ENCODE measurements at places on chromosomes 4 and X.
A peak's percentile ranks its signal among the peaks of the same experiment; 100 is the strongest.

GRCh38 chr4:137640838-137641158 lies 108.5 kb upstream of the PCDH18 start:
- no peak for DNase-seq

DNA sequence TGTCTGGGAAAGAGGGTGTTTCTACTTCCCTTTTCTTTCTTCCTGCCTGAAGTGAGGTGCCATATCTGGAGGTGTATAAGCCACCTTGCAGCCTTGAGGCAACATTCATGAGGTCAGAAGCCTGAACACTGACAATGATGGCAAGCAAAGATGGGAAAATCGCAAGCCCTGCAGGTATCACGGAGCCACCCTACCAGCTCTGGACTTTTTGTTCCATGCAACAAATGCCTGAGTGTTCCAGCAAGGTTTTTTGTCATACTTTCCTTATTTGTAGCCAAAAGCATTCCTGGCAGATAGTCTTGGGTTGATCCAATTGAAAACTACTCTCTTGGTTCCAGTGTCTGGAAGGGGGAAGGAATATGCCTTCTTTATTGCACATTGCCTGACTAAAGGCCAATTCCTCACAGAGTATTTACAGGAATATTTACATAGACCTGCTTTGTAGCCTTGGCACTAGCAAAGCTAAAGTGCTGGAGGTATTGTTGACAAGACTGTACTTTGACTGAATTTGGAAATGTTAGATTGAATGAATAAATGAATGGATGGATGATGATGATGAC lies 14.4 kb upstream of the SOD3 start:
- DNase-seq, result no peak

DNA sequence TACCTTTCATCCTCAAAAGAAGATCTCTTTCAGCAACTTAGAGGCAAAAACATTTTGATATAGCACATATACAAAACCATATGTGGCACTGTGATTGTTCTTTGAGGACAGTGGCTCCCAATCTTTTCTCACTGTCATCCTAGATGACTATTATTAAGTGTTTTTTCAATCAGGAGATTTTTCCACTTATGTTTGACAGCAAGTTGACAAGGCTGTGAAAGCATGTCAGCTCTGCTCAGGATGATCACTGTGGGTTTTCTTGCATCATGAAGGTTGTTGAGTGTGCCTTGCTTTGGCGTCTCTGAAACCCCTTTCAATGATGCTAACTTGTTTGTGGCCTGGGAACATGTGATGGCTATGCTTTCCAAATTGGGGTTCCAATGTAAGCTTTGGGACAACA lies 20.2 kb upstream of the NSUN7 start:
- DNase-seq, result no peak

DNA sequence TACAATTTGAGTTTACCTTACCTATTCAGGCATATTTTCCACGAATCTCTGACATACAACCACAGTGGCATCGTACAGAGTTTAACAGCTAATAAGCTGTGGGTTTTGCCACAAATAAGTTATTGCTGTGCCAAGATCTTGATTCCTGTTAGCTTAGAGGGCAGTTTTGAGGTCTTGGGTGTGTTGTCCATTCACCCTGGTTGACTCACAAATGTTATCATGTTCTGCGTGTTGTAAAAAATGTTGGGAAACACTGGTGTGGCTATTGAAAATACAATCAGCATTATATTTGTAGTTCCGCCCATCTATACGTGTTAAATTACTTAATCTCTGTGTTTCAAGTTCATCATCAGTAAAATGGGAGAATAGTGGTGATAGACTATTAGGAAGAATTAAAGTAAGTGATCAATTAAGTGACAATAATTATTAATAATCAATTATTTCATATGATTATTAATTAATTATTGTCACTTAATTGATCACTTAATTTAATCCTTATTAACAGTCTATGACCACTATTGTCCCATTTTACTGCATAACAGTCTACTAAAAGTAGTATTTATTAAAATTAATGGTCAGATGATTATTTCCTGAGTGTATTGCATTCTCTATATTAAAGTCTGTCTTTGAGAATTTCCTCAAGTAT lies 96.3 kb downstream of the TMA16 start:
- DNase-seq, result no peak

DNA sequence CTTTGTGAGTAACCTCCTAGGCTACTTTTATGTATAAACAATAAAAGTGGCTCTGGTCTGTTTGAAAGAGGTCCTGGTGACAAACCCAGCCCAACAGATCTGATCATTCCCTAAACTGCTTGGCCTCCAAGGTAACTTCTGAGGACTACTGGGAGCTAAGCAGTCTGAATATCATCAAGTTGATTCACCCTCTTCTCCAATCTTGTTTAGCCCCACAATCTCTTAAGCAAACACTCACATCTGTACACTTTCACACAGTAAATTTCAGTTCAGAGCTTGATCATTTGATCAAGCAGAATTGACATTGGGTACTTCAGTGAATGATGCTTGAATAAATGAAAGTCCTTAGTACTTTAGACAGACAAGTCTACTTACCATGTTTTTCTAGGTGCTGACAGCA lies 74.7 kb downstream of the HCCS start:
- no peak for DNase-seq

- no peak for DNase-seq
These were observed 71.6 kb upstream of the DHX15 start for GRCh38 chr4:24655971-24656370.

- peak; percentile 33 for DNase-seq
These were observed 65.0 kb downstream of the COQ2 start for GRCh38 chr4:83219344-83220331.
